ENCODE measurements at places on chromosomes 4 and X.

DNA sequence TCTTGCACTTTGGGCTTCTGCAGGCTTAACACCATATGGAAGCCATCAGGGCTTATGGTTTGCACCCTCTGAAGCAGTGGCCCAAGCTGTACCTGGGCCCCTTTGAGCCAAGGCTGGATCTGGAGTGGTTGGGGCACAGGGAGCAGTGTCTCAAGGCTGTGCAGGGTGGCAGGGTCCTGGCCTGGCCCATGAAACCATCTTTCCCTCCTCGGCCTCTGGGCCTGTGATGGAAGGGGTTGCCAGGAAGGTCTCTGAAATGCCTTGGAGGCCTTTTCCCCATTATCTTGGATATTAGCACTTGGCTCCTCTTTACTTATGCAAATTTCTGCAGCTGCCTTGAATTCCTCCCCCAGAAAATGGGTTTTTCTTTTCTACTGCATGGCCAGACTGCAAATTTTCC, 134.7 kb upstream of the USP9X start:
- no peak for DNase-seq

GRCh38 chrX:107025545-107025944, 25.5 kb upstream of the MORC4 start:
- DNase-seq, result no peak

DNA sequence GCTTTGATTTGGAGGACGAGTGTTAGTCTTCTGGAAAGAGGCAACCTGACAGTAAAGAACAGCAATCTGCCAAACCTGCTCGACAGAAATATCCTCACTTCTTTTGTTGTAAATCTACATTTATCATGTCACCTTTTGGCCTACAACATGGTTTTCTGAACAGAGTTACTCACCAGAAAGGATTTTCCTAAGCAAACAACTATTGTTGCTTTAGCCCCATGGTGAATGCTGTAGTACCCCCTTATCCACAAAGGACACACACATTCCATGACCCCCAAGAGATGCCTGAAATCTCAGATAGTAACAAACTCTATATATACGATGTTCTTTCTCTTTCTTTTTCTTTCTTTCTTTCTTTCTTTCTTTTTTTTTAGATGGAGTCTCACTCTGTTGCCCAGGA, 42.7 kb downstream of the TMEM150C start:
- DNase-seq, result no peak

DNA sequence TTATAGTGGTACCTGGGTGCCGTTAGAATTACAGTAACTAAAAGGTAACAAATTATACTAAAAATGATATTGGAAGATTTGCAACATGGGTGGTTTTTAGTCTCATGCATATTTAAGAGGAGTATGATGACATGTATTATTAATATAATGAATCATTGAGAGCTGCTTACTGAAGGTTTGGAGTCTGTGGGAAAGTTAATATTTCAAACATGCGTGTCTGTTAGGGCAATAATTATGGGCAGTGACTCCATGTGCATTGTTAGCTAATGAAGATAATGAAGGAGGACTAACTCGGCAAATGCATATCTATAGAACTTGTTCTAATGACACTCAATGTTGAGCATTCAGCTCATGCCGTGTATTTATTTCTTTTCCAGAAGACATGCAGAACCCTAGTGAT, 47.1 kb downstream of the MTHFD2L start:
- DNase-seq, result no peak

DNA sequence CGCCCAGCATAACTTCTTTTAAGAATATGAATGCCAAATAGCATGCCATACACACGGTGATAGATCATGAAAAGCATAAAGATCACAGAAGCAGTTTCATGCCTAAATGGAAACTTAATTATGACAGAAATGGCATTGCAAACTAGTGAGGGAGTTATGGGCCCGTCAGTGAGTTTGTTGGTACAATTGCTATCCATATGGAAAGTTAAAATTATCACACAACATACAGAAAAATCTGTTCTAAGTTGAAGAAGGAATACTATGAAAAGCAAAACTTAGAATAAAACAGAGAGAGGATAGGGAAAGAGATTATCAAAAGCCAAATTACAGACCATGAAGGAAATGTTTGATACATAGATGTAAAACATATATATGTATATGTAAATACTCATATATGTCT, 30.2 kb upstream of the RAP1GDS1 start:
- DNase-seq, result no peak
